Substantia nigra (tissue), 51 donors: ENCODE measurements at places on chromosomes 1 and 21.

DNA sequence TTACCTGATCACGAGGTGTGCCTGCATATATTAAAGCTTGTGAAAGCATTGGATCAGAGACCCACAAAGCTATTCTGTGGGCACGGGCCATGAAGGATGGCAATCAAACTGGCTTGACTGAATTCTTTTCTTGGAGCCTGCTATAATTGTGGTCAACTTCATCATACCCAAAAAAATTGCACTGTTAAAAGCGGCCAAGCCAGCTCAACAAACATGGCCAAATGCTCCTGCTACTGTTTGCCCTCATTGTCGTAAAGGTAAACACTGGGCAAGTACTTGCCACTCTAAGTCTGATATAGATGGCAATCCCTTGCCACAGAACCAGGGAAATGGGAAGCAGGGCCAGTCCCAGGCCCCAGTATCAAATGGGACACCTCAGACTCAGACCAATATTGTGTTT, 6.6 kb upstream of the GSTM5 start:
- no peak for DNase-seq

GRCh38 chr1:44720281-44720680, 10.7 kb downstream of the RNU5D-1 start:
- no peak for DNase-seq

DNA sequence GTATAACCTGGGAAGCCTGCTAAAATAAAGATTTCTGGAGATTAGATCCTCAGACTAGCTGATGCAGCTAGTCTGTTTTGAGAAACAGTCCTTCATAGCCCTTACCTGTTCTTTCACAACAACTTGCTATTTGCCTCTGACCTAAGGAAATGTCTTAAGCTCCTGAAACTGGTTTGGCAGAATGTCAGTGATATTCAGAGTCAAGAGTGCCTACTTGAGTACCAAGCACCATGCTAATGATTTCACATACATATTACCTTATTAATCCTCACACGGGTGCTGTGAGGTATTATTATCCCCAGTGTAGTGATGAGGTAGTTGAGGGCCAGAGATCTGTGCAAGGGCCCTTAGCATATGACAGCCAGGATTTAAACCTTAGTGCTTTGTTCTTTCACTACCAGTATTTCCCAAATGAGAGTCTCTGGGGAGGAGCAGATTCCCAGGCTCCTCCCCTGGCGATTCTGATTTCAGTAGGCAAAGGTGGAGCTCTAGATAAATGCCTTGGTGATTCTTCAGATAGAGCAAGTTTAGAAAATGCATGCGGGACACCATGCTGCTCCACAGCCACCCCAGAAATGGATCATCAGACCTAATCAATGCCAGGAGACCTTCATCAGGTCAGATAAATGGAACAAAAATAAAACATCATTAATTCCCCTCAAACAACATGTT, 47.4 kb upstream of the WNT2B start:
- no peak for DNase-seq

GRCh38 chr21:42612390-42612789, 41.0 kb upstream of the PDE9A start:
- no peak for DNase-seq

DNA sequence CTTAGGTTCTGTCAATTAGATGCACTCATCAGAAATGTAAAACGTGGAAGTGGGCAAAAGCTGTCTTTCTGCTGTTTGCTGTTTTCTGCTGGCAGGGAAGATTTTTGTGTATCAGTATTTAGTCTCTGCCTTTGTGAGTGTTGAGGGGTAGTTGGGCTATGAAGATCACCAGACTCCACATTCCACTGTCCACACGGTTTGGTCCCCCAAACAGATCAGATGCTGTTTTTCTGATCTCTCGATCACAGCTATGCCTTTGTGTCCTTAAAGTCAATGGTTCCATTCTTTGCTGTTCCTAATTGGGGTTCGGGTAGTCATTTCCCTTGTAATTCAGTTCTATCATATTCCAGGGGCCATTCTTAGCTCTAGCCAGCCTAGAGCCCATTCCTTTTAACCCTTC, 27.0 kb upstream of the NPL start:
- DNase-seq, result no peak

GRCh38 chr1:182238421-182238820, 153.2 kb downstream of the GLUL start:
- no peak for DNase-seq

GRCh38 chr1:22508329-22508728, 55.0 kb upstream of the EPHA8 start:
- no peak for DNase-seq

- no peak for DNase-seq
Measured at GRCh38 chr1:211637066-211637465, 38.4 kb downstream of the NEK2 start.

DNA sequence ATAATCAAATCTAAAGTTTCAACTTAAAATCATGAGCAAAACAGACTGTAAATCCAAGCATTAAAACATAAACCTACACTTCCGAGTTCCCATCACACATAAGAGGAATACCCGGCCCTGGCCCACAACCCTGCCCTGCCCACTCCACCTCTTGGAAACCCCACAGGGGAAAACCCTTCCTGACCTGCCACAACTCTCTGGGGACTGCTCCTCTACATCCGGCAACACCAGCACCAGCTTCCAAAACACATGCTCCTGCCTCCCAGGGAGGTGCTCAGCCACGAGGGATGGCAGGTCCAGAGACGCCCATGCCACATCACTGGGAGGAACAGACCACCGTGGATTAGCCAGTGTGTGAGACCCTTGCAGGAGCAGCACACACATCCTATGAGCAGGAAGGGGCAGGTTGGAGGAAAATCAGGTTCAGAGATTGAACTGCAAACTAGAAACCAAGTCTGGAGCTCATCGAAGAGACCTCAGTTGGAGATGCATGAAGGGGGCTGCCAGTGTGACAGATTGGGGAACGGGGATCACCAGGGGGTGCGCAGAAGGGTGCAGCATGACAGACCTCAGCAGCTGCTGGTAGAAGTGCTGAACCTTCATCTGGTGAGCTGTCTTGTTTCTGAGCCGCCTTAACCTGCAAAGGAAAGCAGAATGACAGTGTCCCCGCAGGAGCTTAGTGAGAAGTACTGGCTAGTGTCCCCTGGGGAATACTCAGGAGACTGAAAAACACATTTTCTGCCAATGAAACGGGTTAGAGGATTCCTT, 25.8 kb upstream of the LSS start:
- no peak for DNase-seq

DNA sequence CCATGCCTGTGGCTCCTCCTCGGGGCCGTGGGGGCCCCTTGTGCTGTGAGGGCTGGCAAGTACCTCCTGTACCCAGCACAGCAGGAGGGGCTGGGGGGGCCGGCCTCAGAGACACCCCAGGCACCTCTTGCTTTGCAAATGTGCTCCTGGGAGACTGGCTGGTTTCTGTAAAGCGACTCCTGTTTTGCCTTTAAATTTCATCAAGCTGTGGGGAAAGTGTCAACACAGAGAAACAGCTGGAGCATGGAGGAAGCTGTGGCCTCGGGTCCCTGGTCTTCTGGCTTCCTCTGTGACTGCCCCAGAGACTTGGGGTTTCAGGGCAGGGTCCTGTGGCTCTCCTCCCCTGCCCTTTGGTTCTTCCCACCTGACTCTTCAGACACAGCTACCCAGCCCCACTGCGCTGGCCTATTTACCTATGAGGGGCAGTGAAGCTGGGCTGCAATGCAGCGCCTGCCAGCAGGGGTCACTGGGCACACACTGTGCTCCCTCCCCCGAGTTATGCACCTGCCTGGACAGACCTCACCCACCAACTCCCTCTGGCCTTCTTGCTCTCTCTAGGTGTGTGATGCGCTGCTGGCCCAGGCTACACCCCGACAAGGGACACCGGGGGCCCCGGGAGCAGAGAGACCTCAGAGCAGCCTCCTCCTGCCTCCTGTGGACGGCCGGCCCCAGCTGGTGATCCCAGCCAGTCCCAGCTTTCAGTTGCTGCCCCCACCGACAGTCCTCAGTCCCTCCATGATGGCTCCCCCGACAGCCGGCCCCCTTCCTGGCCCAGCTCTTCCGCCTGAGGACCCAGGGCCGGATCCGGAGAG, 17.6 kb upstream of the PEX10 start:
- DNase-seq, result no peak

- DNase-seq, result no peak
Measured at GRCh38 chr1:112673592-112674439, 643 bp upstream of the MOV10 start.

- no peak for DNase-seq
Measured at GRCh38 chr1:235945775-235946570, 79.3 kb upstream of the LYST start.

DNA sequence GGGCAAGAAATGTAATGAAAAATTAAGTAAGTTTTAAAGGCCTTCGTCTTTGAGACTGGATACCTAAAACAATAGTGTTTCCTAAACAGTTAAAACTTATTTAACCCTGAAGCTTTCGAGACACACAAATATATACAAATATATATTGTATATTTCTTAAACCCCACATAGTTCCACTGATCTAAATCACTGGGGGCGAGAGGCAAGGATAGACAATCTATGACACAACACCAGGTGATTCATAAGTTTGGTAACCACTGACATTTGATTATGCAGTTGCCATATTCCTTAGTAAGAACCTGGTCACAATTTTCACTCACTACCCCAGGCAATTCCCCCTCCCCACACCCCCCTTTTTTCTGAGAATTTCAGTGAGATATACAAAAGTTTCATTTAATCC, 55.3 kb upstream of the BOLA1 start:
- no peak for DNase-seq

DNA sequence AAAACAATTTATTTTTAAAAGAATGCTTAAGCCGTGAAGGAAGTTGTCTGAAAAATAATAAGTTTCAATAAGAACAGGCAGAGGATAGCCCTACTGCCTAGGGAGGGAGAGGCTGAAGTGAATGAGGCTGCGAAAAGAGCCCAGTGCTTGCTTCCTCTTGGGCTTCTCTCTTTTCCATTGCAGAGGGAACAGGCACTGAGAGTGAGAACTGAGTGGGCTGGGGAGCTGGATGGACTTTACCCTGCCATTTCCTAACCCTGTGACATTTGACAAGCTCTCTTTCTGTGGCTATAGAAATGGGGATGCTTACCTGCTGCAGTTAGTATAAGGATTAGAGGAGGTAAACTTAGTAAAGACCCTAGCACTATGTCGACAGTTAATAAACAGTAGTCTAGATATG, 30.0 kb downstream of the TENT5C start:
- DNase-seq, result no peak

DNA sequence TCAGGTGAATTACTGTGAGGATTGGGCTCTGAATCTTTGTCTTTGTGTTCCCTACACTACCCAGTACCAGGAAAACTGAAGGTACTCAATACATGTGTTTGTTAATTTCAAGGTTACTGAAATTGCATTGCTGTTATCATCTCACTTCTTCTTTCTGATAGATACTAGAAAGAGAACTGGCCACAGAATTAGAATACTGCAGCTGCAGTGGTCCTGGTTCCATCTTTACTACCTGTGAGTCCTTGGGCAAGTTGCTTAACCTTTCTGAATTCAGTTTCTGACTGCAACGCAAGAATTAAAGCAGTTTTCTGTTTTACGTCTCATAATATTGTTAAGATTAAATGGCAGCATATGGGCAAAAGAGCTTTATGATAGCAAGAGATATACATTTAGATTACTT, 263.5 kb downstream of the LMO4 start:
- no peak for DNase-seq

- no peak for DNase-seq
Measured at GRCh38 chr1:112030157-112030556, 40.7 kb upstream of the KCND3 start.

- no peak for DNase-seq
Measured at GRCh38 chr21:45418301-45419071, 13.5 kb downstream of the COL18A1 start.

DNA sequence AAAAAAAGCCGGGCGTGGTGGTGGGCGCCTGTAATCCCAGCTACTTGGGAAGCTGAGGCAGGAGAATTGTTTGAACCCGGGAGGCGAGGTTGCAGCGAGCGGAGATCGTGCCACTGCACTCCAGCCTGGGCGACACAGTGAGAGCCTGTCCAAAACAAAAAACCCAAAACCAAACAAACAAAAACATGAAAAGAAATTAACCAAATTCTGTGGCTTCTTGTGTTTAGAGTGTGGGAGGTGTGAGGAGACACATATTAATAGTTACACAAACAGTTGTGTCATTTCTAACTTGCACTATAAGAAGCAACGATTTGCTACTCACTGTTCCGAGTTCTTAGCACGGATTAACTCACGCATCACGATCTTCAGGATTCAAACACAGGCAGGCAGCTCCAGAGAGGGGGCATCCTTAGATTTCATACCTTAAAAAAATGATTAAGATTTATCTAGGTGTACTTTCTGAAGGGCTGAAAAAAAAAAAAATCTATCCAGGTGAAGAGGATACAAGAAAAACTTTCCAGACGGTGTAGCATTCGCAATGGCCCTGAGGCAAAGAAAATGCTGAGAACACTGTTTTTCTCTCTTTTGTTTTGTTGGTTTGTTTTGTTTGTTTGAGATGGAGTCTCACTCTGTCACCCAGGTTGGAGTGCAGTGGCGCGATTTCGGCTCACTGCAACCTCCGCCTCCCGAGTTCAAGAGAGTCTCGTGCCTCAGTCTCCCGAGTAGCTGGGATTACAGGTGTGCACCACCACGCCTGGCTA, 713 bp upstream of the HMGCL start:
- DNase-seq, result no peak

DNA sequence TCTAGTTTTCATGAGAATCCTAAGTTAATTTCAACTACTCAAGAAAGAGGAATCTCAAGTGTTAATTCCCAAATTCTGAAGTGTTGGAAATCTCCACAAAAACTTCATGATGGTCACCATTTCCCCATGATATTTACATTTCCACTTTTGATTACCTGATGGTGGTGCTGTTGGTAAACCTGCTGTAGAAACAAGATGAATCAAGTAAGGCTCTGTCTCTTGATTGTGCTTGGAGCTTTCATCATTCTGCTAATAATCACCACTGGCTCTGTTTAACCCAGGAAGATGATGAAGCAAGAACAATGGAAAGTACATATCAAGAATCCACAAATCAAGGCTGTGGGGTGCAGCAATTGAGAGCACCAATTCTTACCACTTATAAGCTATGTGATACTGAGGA, 77.8 kb downstream of the C4BPA start:
- DNase-seq, result no peak

DNA sequence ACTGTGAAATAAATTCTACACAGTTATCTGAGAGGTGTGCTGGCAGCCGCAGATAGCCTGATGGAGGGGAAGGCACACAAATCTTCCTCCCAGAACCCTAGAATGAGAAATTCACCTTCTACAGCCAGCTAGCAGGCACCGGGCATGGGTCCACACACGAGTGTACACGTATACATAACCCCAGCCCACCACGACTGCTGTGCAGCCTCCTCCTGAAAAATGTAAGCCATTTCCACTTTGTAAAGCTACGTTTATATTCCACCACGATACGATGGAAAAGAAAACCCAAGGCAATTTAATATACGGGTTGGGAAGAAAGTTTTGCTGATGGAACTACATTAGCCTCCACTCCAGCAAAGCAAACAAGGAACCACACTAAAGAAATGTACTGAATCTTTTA, 1.8 kb downstream of the BTG3 start:
- DNase-seq, result no peak

- DNase-seq, result no peak
Measured at GRCh38 chr1:47983691-47984090, 13.5 kb downstream of the TRABD2B start.

GRCh38 chr1:156245451-156246232, 2.2 kb downstream of the PAQR6 start:
- DNase-seq, result no peak
